A172 (cell line): ENCODE measurements at places on chromosomes 12 and 14.
A peak's percentile ranks its signal among the peaks of the same experiment; 100 is the strongest.

GRCh38 chr14:69464379-69464778 is 20.1 kb upstream of the PLEKHD1 start:
- DNase-seq: peak; percentile 1

DNA sequence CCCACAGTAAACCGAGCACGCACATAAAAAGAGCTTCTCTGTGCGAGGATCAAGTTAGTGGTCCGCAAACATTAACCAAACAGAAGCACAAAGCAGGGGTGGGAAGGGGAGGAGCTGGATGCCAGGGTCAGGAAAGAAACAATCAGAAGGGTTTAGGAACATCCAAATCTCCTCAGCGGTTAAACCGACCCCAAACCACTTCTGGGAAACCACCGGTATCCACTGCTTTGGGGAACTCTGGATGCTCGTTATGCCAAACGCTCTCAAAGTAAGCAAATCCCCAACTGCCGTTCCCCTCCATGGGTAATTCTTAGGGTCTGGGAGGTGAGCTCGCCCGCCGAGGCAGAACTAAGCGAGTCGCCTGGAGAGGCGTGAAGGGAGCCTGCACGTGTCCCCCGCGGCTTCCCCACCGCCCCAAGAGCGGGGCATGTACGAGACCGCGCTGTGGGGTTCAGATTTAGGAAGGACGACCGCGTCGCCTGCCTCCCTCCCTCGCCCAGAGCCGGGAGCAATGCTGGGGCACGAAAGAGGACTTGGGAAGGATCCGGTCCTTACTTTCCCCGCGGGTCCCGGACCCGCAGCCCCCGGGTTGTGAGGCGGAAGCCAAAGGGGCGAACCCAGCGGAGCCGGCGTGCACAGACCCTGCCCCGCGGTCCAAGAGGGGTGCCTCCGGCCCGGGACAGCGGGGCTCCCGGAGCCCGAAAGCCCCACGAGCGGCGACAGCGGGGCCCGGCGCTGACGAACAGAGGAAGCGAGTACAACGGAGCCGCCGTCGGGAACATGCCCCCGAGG is 711 bp downstream of the SBNO1 start:
- no peak for DNase-seq

DNA sequence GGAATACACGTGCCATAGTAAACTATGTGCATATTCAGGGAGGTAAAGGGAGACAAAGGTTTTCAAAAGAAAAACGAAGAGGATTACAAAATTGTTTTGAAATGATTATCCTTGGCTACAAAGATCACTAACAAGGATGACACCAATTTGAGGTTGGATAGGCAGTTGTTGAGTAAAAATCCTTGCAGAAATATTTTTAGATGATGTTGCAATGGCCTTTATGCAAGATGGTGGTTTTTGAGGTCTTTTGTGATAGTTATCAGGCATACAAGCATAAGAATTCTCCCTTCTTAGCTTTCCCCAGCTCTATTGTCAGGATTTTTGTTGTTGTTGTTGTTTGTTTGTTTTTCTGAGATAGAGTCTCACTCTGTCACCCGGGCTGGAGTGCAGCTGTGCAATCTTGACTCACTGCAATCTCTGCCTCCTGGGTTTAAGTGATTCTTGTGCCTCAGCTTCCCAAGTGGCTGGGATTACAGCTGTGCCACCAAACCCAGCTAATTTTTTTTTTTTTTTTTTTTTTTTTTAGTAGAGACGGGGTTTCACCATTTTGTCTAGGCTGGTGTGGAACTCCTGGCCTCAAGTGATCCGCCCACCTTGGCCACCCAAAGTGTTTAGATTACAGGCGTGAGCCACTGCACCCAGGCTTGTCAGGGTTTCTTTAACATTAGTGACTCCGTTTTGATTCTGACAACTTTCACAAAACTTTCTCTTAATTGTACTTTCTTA is 7.8 kb downstream of the RNASE1 start:
- DNase-seq: no peak

- no peak for DNase-seq
These were observed 33.0 kb downstream of the P2RX2 start for GRCh38 chr12:132651444-132652100.

GRCh38 chr14:63478437-63478852 is 64.7 kb downstream of the PPP2R5E start:
- DNase-seq: no peak

- DNase-seq: no peak
These were observed 60.2 kb downstream of the MDM2 start for GRCh38 chr12:68868043-68868790.
